ENCODE measurements at places on chromosomes 7 and 10.

GRCh38 chr10:92719991-92720830 lies 30.5 kb downstream of the HHEX start:
- no peak for DNase-seq

GRCh38 chr7:76234931-76235441 lies 33.3 kb downstream of the SRRM3 start:
- peak; percentile 25 for DNase-seq

DNA sequence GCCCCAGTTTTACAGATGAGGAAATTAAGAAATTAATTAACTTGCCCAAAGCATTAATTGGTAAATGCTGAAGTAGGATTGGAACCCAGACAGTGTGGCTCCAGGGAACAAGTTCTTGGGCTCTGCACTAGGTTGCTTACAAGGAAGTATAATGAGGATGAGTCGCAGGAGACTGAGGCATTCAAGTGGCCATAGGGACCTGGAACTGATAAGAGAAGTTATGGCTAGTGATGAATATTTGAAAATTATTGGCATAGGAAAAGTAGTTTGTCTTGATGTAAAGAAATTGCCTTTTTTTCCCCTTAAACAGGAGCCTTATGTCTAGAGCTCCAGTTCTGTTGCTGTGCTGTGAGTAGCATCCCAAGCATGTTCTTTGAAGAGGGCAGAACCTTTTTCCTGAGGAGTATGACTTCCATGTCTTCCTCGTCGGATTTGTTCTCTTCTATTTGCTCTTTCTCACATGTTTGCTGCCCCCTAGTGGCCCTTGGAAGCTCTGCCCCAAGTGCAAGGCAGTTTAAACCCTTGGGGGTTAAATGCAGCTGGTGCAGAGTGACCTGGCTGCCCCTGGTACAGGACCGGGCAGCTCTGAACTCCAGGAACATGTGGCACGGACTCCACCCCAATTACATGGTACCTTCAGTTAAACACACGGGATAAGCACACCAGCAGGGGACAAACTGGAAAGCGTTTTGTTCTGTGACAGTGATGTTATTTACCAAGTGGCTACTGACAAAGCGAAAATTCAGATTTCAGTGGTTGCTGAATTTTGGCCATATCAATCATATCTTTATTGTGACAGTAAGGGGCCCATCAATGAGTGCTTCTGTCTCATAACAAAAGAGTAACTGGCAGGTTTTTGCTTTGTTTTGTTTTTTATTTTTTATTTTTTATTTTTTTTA lies 148.8 kb downstream of the HECW1 start:
- DNase-seq: peak; percentile 42

- no peak for DNase-seq
Measured at GRCh38 chr10:29748109-29748650, 113.4 kb upstream of the SVIL start.

DNA sequence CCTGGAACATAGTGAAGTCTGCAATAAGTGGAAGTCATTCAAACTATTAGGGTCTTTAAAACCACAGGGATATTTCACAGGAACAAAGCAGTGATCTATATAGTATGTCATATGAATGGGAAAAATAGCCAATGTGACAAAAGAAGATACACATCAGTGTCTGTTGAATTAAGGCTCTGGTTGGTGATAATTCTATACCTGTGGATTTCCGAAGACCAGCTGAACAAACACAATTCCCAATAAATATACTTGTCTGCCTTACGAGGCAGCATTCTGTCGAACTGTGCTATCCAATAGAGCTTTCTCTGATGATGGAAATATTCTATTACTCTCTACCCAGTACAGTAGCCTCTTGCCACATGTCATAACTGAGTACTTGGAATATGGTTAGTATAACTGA lies 55.9 kb upstream of the CAV2 start:
- DNase-seq: no peak

DNA sequence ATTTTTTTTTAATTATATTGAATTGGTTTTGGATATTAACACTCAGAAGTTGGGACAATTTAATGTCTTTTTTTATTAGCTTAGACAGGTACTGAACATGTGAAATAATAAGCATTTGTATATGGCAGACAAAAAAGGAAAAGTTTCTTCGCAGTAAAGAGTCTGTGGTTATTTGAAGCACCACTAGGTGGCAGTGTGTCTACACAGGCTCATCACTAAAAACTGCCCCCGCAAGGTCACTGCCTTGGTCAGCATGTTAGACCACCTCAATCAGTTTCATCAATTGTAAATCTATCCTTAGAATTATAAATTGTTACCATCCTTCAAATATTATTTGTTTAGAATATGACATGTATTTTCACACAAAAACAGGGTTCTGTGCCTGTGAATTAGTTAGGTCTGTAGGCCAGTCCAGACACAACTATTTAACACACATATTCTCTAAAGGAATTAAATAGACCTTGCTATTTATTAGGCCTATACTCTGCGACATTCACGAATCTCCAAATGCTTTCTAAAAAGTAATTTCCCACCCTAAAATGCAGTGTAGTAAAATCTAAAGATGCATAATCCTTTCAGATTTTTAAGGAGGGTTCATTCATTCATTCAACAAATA lies 17.0 kb downstream of the PNLIPRP3 start:
- no peak for DNase-seq

- no peak for DNase-seq
Measured at GRCh38 chr10:70191972-70192305, 21.6 kb upstream of the SAR1A start.

DNA sequence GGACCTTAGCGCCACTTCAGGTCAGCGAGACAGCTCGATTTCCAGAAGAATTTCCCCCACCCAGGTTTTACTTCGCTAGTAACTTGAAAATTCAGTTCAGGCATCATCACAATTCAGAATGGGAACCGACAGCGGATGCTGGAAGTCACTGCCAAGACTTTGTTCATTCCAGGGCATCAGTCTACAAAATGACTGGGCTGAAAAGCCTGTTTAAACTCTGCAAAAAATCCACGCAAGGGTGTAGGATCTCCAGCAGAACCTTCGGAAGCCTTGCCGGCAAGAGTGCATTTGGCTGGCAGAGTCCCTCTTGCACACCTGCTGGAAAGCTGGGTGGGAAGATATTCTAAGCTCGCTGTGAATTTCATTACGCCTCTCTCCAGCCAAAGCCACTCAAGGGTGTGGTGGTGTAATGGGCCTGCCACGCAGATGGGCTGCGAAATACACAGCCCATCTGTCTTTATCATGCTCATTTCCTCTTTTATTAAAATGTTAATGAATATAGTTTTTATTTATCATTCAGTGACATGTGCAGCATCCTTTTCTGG lies 672.0 kb upstream of the FOXK1 start:
- DNase-seq: no peak

DNA sequence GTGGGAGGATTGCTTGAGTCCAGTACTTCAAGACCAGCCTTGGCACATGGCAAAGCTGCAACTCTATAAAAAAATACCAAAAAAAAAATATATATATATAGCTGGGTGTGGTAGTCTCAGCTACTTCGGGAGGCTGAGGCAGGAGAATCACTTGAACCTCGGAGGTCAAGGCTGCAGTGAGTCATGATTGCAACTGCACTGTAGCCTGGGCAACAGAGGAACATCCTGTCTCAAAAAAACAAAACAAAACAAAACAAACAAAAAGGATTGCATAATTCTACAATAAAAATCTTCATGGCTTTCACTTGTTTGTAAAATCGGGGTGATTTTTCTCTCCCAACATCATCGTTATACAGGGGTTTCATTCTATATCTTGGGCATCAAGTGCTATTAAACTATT lies 35.1 kb downstream of the GUSB start:
- DNase-seq: no peak

DNA sequence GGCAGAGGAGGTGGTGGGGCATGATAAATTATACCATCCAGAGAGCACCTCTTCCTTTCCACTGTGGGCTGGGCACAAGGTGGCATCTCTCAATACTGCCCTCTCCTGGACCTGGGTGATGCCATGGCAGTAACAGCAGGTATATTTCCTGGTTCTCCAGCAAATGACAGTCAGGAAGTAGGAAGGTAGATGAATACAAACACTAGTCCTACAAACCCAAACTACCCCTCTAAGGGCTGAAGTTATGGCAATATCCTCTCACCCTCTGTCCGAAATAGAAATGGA lies 1004.9 kb downstream of the KCNMA1 start:
- DNase-seq: no peak

DNA sequence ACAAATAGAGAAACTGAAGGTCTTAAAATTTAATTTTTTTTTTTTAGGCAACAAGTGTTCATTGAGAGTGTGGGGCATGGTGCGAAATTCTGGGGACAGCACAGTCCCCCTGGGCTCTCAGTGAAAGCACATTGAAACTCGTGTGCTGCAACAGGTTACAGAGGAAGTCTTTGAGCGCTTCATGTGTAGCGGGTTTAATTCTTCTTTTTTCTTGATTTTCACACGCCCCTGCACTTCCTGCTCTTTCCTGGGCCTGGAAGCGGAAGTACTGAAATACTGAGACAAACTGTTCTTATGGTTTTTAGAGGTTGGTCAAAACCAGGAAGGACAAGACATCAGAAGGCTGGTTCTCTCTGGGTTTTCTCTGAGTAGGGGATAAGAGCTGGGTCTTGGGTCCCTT lies 203.5 kb downstream of the PTEN start:
- DNase-seq: no peak

DNA sequence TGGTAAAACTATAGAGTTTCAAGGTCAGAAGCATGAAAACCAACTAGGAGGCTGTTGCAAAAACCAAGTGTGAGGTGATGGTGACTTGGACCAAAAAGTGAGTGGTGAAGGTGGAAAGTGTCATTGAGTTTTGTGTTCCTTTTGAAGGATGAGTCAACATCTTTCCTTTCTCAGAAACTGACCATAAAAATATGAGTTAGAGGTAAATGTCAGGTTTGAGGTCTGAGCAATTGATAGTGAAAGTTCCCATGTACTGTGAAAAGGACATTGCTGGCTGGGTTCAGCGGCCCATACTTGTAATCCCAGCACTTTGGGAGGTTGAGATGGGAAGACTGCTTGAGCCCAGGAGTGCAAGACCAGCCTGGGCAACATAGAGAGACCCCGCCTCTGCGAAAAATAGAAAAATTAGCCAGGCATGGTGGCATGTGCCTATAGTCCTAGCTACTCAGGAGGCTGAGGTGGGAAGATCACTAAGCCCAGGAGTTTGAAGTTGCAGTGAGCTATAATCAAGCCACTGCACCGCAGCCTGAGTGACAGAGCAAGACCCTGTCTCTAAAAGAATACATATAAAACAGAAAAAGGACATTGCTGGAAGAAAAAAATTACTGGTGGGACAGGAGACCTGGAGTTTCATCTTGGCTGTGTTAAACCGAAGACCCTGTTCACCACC lies 89.3 kb upstream of the ARID5B start:
- DNase-seq: no peak

GRCh38 chr7:66167773-66168387 lies 37.3 kb upstream of the TPST1 start:
- DNase-seq: no peak

- no peak for DNase-seq
Measured at GRCh38 chr7:143199040-143199439, 15.8 kb downstream of the TAS2R39 start.

GRCh38 chr10:114571316-114571999 lies 86.6 kb downstream of the ABLIM1 start:
- DNase-seq: no peak

DNA sequence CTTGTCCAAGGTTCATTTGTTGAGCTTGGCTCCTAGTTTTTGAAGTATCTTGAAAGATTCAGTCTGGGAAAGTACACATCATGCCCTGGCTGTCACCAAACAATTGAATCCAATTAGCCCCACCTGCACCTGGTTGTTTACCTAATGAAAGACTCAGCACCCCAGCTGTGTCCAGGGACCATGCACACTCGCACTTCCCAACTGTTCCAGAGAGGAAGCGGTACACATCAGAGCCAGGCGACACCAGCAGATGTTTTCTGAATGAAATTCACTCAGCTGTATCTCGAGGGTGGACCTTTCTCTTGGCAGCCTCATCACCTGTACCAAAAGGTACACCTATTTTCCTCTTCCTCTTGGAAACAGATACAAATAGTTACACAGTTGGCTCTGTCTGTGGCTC lies 216.4 kb upstream of the LRGUK start:
- DNase-seq: no peak

DNA sequence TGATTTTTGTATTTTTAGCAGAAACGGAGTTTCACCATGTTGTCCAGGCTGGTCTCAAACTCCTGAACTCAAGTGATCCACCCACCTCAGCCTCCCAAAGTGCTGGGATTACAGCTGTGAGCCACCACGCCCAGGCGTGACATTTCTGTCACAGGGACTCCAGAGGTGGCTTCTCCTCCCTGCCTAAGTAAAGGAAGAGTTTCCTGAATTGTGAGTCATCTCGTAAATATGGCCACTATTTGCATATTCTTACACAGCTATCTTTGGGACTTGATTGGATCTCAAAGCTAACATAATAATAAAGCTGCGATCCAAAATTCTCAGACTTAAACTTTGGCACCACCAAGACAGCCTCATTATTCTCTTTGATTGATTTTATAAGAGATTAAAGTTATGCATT lies 50.1 kb downstream of the ADARB2 start:
- no peak for DNase-seq

DNA sequence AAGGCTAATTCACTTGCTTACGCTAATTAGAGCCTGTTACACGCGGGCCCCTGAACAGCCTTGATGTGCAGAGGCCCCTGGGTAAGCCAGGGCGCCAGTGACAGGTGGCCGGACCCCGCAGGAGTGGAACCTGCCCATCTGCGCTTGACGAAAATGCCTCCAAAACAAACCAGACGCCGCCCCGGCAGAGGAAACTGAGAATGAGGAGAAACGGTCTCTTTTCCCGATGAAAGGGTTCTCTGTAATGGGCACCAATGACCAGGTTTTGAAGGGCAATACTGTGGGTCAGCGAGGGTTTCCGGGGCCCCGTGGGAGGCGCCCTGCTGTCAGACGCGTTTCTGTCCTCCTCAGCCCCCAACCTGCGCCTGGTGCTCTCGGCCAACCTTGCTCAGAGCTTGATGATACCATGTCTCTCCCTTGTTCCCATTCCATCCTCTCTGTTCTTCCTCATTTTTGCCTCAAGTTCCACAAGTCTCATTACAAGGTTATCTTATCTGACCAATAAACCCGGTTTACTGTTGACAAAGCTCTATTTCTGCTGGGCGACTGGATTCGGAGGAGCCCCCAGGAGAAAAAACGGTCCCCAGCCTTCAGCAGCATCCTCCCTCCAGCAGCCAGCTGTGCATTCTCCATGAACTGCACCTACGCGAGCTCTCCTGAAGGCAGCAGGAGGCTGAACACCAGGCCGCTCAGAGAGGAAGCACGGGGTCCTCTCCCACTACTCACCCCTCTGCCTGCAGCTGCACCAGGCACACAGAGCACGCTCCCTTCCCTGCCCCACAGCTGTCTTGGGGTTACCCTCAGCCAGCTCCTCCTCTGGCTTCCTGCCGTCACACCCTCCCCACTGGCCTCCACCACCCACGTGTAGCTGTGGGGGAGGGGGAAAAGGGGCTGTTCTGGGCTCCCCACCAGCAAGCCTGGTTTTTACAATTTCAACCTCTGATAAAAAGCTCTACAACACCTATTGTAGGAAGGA lies 202.0 kb downstream of the MAD1L1 start:
- DNase-seq: no peak

GRCh38 chr7:16136896-16137295 lies 284.4 kb downstream of the CRPPA start:
- DNase-seq: no peak

- no peak for DNase-seq
Measured at GRCh38 chr7:7736671-7737070, 18.3 kb upstream of the RPA3 start.

GRCh38 chr10:21487416-21488180 lies 37.9 kb downstream of the SKIDA1 start:
- no peak for DNase-seq

Data from activated CD4-positive, CD25-positive, alpha-beta regulatory T cell treated with anti-CD3 and anti-CD28 coated beads, Interleukin-2, amount 50 U/mL, for 16 hours (primary cell).